Dermis microvascular lymphatic vessel endothelial cell (primary cell): ENCODE measurements at places on chromosomes 7 and 10. TPM values are rescaled to one million over a fixed set of nuclear protein-coding genes. Genes with fewer than 3 reads are reported as not detected.

Gene HIPK2
- 5.9 and 11.1 TPM in 2 replicates for total RNA-seq

Gene CALCR
- total RNA-seq: not detected in 2 replicates

Gene CISD1
- total RNA-seq: 20.3 and 26.0 TPM in 2 replicates

Gene SMKR1
- total RNA-seq: 0.13 and 0.51 TPM in 2 replicates

Gene LIPF
- not detected in 2 replicates for total RNA-seq

Gene CLCN1
- total RNA-seq: not detected in 2 replicates

Gene ERVW-1
- not detected in 2 replicates for total RNA-seq

Gene HPSE2
- total RNA-seq: under 0.01 TPM in 1 of 2 replicates, not detected in the other

Gene NKX1-2
- not detected in 2 replicates for total RNA-seq

GRCh38 chr7:148605350-148605749 is 14.8 kb downstream of the C7orf33 start:
- no peak for DNase-seq

DNA sequence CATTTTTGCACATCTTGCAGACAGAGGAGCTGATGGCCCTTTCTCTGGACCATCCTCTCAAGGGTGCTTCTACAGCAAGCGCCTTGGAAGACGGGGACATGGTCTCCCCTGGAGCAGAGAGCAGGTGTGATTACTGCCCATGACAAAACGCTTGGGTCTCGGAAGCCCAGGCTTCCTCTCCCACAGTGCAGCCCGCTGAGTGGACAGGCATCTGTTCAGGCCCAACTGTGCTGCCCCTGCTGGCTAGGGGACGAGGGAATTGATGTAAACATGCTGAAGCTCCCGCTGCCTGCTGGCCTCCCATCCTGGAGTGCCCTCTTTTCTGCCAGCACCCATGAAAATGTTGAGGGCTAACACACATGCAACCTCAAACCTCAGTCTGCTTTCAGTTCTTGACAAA is 14.3 kb downstream of the IL15RA start:
- DNase-seq: no peak

GRCh38 chr10:10222304-10222841 is 795.3 kb upstream of the CELF2 start:
- DNase-seq: no peak

DNA sequence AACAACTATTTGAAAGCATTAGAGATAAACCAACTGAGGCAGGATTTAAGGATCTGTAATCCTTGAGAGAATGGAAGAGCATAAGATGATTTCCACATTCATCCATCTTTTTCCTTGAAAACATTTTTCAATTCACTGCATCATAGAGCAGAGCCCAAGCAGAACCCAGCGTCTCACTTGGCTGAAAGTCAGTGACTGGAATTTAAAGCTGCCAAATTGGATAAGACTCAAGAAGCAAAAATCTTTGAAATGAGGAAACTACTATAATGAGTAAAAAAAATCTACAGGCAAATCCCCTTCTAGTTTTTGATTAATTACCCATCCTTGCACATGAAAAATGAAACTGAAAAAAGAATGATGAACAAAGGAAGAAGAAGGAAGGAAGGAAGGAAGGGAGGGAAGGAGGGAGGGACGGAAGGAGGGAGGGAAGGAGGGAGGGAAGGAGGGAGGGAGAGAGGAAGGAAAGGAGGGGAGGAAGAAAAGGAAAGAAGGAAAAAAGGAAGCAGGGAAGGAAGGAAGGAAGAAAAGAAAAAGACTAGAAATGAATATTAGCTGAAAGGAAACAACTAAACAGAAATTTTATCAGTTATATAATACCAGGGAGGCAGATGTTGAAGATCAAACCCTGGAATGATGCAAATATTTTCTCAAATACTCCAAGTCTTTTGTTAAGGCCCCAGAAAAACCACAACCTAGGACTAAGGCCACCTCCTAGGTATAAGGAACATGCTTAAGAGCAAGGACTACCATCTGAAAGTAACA is 336.3 kb upstream of the MAGI2 start:
- DNase-seq: no peak

DNA sequence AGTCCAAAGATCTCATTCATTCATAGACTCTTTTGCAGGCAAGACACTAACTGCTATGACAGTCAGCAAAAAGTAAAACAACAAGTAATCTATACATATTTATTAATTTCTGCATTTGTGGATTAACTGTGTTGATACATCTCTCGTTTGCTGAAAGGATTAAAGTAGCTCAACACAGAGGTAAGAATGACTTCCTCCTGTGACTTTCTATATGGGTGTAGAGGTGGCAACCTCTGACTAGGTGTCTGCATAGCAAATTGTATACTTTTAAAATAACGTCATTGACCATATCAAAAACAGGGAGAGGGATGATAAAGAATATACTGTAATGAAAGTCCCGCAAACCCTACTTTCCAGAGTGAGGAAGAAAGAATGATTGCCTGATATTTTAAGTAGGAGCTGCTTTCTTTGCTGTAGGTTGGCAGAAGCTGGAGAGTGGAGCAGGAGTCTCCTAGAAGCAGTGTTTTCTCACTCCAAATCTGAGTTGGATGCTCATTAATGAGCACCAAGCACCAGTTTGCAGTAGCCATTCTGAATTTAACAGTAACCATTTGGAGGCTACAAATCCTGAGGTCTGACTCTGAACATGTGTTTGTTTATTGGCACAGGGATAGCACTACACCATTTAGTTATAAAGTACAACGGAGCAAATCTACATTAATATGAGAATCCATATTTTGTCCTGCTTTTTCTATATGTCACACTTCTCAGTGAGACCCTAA is 9.2 kb upstream of the LRRN3 start:
- no peak for DNase-seq

GRCh38 chr10:125148528-125148927 is 11.8 kb downstream of the CTBP2 start:
- DNase-seq: no peak

DNA sequence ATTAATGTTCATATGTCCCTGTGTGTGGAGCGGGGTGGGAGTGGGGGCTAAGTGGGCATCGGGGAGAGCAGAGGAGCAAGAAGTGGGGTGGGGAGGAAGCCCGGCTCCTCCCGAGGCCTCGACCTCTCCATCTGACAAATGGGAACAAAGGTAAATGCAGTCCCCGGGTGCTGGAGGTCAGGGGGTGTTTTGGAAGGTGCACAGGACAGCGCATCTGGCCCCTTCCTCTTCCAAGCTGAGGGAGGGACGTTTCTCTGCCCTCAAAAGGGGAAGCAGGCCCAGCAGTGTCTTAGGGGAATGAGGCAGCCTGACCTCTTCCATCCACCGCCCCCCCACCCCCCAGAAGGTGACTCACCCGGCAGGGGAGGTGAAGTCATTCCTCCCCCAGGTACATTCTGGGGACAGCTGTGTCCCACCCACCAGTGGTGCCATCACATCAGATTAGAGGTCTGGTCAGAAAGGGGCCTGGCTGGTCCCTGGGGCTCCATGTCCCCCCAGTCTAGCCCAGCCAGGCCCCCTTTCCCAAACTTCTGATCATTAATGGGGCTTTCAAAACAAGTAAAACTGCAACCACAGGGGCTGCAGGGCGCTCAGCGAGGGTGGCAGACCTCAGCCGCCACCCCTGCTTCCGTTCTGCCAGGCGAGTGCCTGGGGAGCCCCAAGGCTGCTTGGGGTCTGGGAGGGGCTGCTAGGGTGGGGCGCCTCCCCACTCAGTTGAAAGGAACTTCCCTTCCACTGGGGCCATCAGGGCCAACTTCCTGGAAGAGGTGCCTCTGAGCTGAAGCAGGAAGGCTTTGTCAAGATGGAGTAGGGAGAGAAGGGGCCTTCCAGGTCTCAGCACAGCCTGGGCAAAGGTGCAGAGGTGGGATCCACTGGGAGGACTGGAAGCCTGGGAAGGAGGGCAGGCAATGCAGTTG is 10.8 kb downstream of the LFNG start:
- no peak for DNase-seq

DNA sequence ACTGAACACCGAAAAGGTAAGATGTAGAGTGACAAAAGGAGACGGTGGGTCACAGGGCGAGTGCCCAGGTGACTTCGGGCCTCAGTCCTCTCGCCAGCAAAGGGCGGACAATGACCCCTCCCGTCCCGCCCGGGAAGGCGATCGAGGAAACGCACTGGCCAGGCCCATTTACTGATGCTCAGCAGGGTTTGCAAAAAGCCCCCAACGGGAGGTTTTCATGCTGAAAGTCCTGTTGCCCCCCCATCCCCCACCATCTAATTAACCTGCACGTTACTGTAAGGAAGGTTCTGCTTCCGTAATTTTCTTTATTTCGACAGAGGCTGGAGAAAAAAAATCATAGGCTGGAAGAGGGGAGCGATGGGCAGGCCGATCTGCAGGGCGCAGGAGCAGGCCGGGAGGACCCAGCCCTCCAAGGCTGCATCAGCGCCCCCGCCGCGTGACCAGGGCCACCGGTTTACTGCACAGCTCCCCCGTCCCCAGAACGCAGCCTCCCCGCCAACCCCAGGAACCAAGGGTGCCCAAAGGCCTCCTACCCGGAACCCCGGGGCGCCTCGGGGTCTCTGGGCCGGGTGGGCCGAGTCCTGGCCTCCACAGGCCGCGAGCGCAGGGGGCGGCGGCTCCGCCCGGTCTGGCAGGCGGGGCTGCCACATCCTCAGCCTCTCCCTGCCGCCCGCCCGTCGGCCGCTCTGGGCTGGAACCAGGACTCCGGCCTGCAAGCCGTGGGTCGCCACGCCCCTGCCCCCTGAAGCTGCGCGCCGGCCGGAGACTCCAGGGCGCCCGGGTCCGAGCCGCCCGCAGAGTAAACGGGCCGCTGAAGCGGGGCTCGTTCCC is 613 bp downstream of the OAT start:
- DNase-seq: peak; percentile 70

- DNase-seq: no peak
These were observed 75.6 kb upstream of the INSIG1 start for GRCh38 chr7:155222061-155222460.

- DNase-seq: no peak
These were observed 21.6 kb downstream of the IRF5 start for GRCh38 chr7:128959296-128959695.

DNA sequence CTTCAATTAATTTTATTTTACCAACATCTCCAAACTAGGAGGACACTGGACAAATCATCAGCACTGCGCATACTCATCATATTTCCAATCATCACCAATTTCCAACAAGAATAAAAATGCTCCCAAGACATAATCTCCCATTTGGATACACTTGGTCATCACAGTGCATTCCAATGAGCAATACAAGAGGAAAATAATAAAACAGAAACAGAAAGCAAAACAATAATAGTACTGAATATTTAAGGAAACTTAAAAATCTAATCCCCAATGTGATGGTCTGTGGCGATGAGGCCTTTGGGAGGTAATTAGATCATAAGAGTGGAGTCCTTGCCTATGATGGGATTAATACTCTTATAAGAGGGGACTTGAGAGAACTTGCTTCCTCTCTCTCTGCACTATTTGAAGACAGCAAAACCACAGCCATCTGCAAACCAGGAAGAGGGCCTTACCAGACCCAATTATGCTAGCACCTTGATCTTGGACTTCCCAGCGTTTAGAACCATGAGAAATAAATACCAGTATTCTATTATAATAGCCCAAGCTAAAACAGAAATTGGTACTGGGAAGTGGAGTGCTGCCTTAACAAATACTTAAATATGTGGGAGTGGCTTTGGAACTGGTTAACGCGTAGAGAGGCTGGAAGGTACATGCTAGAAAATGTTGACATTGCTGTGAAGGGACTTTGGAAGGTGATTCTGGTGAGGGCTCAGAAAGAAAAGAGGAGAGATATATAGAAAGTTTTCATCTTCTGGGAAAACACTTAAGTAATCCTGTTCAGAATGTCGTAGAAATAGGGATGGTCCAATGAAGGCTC is 91.5 kb downstream of the JAZF1 start:
- DNase-seq: no peak

DNA sequence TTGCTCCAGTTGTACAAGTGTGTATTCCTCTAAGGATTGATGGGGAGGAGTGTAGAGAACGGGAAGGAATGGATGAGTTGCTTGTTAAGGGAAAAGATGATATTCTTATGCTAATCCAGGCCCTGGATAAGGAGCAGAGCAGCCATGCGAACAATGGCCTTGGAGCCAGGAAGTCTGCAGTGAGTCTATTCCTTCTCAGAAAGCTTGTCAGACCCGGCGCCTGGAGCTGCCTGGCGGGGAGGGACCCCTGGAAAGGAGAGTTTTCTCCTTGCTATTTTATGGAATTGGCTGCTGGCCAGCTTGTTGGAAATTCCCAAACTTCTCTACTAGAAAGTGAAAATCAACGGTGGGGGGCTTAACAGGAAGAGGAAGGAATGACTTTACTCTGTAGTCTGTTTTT is 89.1 kb downstream of the MMRN2 start:
- peak; percentile 87 for DNase-seq

DNA sequence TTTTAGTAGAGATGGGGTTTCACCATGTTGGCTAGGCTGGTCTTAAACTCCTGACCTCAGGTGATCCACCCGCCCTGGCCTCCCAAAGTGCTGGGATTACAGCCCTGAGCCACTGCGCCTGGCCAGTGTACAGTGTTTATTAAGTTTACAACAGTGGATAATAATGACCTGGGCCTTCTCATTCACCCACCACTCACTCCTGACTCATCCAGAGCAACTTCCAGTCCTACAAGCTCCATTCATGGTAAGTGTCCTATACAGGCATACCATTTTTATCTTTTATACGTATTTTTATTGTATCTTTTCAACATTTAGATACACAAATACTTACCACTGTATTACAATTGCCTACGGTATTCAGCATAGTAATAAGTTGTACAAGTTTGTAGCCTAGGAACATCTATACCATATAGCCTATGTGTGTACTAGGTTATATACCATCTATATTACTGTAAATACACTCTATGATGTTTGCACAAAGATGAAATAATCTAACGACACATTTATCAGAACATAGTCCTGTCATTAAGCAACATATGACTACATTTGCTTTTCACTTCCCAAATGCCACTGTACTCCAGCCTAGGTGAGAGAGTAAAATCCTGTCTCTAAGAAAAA is 17.1 kb downstream of the HOXA1 start:
- no peak for DNase-seq

DNA sequence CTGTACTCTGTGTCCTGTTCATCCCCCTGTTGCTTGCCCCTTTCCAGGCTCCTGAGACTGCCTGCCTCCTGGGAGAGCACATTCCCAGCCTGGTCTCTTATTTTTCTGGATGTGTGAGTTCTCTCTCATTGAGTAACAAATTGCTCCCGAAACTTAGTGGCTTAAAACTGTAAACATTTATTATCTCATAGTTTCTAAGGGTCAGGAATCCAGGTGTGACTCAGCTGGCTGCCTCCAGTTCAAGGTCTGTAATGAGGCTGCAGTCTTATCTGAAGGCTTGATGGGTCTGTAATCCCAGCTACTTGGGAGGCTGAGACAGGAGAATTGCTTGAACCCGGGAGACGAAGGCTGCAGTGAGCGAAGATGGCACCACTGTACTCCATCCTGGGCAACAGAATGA is 53.6 kb upstream of the PRR15 start:
- no peak for DNase-seq

- peak; percentile 38 for DNase-seq
These were observed 94.8 kb downstream of the CPED1 start for GRCh38 chr7:121083138-121083789.

- no peak for DNase-seq
These were observed 7.2 kb downstream of the INA start for GRCh38 chr10:103284170-103284569.

DNA sequence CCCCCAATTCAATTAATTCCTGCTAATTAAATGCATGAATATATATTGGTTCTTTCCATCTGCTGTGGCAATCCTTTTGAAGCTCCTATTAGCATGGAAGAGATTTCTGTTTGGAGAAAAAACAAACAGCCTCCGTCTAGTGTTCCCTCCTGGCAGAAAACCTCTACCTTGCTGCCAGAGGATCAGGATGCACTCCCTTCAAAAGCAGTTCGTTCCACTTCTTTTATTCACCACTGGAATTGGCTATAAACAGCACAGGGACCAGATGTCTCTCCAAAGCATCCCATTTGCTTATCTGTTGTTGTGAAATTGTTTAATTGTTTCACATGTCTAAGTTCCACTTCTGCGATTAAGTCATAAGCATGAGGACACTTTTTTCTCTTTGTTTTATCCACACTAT is 77.8 kb upstream of the PTN start:
- no peak for DNase-seq
